ENCODE measurements at places on chromosomes 13 and 19.
A peak's percentile ranks its signal among the peaks of the same experiment; 100 is the strongest.

DNA sequence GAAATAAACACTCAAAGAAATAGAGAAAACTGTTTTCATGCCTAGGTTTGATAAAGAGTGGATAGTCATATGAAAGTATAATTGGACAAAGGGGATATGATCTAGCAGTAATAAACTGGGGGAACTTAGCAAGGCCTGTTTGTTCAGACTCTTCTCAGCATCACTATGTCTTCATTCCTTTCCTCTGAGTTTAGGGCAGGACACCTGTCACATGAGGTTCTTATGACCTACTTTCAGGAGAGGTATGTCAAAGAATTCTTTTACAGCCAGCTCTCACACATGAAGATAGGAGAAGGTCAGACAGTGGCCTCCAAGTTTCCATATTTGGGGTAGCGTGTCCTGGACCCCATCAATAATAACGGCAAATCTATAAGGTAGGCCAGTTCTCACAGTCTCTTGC lies 11.4 kb upstream of the RFXAP start:
- no peak for DNase-seq

GRCh38 chr13:53121919-53122318 lies 93.3 kb downstream of the OLFM4 start:
- DNase-seq = no peak

DNA sequence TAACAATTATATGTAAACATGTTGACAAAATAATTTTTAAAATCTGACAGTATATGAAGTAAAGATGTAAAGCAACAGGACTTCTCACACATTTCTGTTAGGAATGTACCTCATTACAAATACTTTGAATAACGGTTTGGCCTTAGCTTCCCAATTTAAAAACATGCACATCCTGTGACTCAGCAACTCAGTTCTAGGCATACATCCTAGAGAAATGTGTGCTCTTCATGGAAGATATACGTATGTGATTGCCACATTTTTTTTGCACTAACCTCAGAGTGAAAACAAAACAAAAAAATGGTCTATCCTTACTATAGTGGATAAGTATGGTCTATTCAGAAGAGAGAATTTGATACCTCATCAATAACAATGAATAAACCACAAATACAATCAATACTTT lies 314.6 kb downstream of the LIG4 start:
- DNase-seq = no peak

DNA sequence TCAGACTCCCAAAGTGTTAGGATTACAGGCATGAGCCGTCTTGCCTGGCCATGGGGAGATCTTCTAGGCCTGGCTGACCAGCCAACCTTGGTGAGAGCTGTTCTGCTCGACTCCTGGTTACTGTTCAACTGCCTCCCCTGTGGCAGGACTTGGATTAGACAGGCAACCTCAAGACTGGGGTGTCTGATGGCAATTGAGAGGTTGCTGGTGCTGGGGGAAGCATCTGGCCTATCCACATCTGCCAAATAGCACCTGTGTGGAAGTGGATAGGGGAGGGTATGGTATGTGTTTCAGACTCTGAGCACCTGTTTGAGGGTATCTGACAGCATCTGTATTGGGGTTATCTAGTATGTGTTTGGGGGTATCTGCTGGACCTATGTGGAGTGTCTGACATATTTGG lies 44.7 kb downstream of the ARHGEF18 start:
- no peak for DNase-seq

DNA sequence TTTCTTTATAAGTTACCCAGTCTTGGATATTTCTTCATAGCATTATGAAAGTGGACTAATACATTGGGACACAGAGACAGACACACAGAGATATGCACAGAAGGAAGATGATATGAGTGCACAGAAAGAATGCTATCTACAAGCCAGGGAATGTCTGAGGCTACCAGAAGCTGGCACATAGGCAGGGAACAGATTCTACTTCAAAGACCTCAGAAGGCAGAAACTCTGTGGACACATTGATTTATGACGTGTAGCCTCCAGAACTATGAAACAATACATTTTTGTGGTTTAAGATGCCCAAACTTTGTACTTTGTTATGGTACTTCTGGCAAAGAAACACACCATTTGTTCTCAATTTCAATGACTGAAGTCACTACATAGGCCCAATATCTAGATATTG lies 556.7 kb downstream of the PCDH9 start:
- DNase-seq = no peak

- DNase-seq = no peak
Observed at GRCh38 chr13:27523346-27524073, 73.1 kb upstream of the MTIF3 start.

DNA sequence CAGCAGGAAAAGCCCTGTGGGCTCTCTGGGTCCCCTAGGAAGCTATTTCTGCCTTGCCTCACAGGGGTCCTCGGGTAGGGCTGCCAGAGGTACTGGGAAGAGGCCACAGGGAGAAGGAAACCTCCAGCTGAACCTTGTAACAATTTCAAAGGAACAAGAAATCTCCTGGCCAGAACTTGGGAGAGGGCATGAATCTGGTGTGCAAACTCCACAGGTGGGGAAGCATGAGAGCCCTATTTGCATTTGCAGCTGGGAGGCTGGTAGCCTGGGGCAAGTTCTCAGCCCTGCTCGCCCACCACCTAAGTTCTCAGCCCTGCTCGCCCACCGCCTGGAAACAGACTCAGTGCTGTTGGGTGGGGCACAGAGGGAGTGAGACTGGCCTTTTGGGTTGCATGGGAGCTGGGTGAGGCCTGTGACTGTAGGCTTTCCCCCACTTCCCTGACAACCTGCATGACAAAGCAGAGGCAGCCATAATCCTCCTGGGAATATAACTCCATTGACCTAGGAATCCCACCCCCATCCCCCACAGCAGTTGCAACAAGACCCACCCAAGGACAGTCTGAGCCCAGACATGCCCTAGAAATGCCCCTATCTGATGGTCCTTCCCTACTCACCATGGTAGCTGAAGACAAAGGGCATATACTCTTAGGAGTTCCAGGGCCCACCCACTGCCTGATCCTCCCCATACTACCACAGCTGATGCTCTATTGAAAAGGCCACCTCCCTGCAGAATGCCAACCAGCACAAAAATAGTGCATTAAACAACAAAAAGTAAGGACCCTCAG lies 11.7 kb downstream of the UGGT2 start:
- DNase-seq = no peak

DNA sequence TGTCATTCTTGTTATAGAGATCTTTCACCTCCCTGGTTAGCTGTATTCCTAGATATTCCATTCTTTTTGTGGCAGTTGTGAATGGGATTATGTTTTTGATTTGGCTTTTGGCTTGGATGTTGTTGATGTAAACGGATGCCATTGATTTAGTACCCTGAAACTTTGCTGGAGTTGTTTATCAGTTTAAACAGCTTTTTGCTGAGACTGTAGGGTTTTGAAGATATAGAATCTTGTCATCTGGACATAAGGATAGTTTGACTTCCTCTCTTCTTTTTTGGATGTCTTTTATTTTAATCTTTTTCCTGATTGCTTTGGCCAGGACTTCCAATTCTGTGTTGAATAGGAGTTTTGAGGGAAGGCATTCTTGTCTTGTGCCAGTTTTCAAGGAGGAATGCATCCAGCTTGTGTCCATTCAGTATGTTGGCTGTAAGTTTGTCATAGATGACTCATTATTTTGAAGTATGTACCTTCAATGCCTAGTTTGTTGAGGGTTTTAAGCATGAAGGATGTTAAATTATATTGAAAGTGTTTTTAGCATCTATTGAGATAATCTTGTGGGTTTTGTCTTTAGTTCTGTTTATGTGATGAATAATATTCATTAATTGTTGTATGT lies 16.8 kb downstream of the ZNF431 start:
- DNase-seq = no peak

- DNase-seq = no peak
Observed at GRCh38 chr13:104382951-104383350, 1316.7 kb upstream of the SLC10A2 start.

DNA sequence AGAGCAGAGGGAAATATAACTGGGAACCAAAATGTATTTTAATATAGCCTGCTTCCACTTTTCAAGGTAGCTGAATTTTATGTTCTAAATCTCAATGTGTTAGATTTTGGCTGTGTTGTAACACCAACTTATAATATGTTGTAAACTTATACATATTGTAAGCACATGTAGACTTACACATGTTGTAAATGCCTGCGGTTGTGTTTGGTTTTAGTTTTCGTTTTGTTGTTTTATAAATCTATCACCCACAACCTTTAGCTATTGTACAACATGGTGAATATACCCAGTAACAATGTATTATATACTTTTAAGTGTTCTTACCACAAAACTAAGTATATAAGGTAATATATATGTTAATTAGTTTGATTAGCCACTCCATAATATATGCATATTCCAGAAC lies 15.6 kb downstream of the KCTD4 start:
- no peak for DNase-seq

DNA sequence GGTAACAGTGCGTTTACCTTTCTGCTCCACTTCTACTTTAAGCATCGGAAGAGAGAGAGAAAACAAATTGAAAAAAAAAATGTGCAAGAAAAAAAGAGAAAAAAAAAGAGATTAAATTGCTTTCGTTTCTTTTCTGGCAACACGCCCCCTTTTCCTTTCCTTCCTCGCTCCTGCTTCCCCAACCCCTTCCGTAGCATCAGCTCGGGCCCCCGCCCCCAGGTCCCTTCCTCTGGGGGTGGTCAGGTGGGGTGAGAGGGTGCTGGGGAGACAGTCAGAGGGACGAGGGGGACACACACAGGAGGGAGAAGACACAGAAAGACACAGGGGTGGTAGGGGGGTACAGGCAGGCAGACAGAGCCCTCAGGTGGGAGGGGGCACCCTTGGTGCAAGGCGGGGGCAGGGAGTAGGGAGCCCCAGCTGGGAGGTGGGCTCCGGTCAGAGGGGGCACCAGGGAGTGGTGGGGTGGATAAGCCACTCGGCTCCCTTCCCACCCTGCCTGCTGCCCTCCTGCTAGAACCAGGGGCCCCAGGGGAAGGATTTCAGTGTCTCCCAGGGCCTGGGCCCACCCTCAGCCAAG lies 30.7 kb upstream of the ASF1B start:
- DNase-seq = no peak

DNA sequence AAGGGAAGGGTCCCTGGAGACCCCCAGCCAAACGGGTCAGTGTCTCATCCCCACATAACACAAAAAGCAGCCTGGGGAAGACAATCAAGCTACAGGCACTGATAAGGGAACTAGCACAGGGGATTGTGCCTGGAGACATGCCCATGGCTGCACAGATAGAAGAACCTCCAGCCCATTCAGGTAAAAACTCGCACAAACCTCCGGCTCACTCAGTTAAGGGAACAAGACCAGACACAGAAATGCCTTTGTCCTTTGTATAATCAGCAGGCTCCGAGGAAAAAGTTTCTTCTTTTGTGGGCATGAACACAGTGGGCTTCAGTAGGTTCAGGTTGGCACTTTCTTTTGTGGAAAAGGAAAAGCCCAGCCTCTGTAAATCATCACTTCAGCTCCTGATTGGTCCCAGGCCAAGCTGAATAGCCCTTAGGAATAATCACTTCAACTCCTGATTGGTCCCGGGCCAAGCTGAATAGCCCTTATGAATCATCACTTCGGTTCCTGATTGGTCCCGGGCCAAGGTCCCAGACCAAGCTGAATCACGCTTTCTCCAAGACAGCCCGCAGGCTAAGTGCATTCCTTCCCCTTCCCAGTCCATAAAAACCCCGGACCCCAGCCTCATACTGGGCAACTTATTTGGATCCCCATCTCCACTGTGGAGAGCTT lies 5.0 kb upstream of the ZNF230 start:
- DNase-seq = no peak

DNA sequence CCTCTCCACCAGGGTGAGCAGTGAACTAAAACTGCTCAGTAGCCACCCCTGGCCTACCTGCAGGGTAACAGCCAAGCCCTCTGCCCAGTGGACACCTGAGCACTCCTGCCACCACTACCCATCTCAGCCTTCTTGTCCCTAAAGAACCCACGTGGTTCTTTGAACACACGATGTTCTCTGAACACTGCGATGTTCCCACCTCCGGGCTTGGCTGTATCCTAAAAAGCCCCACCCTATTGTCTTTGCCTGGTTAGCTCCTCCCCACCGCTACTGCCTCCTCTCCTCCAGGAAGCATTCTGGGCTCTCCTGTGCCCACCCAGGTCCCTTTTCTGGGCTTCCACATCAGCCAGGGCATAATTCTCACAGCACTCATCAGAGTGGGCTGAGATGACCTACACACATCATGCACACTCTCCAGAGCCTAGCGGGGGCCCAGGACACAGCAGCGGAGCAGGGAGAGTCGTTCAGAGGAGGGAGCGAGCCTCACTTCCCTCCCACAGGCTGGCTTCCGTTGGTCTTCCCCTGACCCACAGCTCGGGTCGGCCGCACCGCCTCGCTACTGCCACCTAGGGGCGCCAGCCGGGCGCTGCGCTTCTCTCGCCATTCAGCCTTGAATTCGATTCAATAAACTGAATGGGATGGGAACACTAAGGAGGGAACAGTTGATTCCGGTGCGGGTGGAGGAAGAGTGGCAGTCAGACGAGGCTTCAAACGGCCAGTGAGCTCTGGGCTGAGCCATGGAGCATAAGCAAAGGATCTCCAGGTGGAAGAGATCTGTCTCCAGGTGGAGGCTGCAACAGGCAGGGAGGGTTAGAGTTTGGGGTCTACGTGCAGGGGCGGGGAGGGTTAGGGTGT lies 3.2 kb downstream of the ELAVL1 start:
- DNase-seq = no peak

DNA sequence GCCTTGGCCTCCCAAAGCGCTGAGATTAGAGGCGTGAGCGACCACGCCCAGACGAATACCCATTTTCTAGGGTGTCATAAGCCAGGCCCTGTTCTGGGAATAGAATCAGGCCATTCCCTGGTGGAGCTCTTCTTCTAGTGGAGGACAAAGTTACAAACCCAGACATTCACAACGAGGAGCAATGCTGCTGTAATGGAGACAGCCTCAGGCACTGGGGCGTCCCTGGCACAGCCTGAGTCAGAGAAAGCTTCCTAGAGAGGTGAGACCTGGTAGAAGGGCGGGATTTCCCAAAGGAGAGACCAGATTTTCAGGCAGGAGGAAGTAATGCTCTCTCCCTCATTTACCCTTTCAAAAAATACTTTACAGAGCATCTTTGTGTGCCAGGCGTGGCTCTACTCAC lies 12.7 kb downstream of the PRKCG start:
- DNase-seq = no peak

- peak; percentile 85 for DNase-seq
Observed at GRCh38 chr13:99704390-99704789, 203.1 kb downstream of the TM9SF2 start.

- DNase-seq = no peak
Observed at GRCh38 chr13:25798998-25799397, 252.8 kb downstream of the SHISA2 start.

DNA sequence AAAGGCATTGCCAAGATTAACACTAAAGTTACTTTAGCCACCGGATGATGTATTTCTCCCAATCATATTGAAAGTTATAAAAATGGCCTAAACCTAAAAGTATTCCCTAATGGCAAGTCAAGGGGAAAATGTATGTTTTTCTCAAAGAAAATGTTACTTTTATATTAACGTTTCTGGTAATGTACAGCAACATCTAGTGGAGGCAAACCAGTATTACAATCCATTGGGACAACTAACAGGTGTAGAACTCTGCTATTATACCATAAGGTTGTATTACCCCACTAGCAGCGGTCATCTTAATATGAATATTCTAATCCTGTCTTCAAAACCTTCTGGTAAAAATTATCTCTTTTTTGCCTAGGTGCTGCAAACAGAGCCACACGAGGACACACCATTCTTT lies 69.2 kb downstream of the ZNF100 start:
- no peak for DNase-seq

- DNase-seq = no peak
Observed at GRCh38 chr13:53005626-53006025, 23.0 kb upstream of the OLFM4 start.

- no peak for DNase-seq
Observed at GRCh38 chr19:28520998-28521568, 691.9 kb downstream of the UQCRFS1 start.

Data from NCI-H1417 treated with DMSO at 0.1 percent for 48 hours (cell line).